Activated CD8-positive, alpha-beta memory T cell treated with anti-CD3 and anti-CD28 coated beads for 48 hours (primary cell): ENCODE measurements at places on chromosomes 7 and 10.

DNA sequence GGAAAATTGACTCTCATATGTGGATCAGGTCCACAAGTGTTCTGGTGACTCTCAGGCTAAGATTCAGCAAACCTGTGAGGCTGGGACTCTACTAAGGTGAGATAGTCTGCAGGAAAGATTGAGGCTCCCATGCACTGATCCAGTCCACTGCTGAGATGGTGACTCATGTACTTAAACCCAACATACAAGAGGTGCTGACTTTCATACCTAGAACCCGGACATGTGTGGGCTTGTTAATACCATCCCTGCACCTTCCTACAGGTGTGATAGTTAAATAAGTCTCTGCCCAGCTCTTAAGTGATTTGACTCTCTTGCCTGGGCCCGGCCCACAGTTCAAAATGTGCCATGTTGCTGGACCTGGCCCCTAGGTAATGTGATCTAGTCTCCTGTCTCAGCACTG, 27.1 kb upstream of the ZNF107 start:
- DNase-seq = no peak

GRCh38 chr7:125136755-125137532, 207.3 kb upstream of the POT1 start:
- no peak for DNase-seq

- DNase-seq = no peak
Observed at GRCh38 chr7:128119036-128119435, 87.8 kb upstream of the LRRC4 start.

GRCh38 chr10:97849687-97850402, at the start of gene GOLGA7B:
GOLGA7B (plus strand) TSS chr10:97849843; CDS start chr10:97850304, 461 bp downstream.
- DNase-seq = peak; percentile 23

DNA sequence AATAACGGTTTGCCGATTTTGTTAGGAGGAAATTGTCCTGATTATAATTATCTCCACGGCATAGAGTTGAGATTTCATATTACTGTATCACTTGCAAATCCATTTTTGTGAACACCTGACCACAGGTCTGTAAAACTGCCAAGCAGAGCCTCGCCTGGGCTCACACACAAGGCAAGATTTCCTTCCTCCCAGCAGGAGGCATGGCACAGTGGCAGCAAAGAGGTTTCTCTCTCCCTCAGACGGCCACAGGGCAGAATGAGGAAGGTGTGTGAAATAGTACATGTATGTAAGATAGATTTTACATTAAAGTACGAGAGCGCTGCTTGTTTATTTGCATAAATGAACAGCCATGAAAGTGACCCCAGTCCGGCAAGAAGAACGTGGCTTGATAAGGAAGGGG, 130.1 kb downstream of the CELF2 start:
- no peak for DNase-seq
